Thymus (tissue), 14 donors: ENCODE measurements at places on chromosomes 2 and 18. TPM values are rescaled to one million over a fixed set of nuclear protein-coding genes. Genes with fewer than 3 reads are reported as not detected.

STAMBP gene
- 46.3 TPM for total RNA-seq

SIX3 gene
- total RNA-seq: not detected

CTDSP1 gene
- total RNA-seq: 58.2 TPM

MTA3 gene
- total RNA-seq: 77.4 TPM
